ENCODE measurements at places on chromosomes 2 and 18.

- DNase-seq: no peak
Measured at GRCh38 chr2:214730800-214731407, 78.6 kb downstream of the BARD1 start.

DNA sequence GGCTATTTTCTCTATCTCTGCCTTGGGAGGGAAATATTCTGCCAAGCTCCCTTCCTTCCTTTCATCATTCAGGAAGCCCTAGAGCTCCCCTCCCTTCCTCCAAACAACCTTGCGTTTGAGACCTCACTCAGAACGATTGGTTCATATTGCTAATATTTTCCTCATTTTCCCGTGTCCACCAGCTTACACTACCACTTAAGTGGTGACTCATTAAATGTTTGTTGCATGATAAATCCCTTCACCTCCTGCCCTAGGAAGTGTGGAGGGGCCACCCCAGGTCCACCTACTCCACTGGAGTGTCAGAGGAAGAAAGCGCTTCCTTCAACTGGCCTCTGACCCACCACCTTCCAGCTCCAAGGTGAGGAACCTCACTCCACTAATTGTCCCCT, 2.3 kb upstream of the LPIN2 start:
- no peak for DNase-seq

GRCh38 chr2:195312662-195313061, 344.4 kb upstream of the SLC39A10 start:
- DNase-seq: no peak

DNA sequence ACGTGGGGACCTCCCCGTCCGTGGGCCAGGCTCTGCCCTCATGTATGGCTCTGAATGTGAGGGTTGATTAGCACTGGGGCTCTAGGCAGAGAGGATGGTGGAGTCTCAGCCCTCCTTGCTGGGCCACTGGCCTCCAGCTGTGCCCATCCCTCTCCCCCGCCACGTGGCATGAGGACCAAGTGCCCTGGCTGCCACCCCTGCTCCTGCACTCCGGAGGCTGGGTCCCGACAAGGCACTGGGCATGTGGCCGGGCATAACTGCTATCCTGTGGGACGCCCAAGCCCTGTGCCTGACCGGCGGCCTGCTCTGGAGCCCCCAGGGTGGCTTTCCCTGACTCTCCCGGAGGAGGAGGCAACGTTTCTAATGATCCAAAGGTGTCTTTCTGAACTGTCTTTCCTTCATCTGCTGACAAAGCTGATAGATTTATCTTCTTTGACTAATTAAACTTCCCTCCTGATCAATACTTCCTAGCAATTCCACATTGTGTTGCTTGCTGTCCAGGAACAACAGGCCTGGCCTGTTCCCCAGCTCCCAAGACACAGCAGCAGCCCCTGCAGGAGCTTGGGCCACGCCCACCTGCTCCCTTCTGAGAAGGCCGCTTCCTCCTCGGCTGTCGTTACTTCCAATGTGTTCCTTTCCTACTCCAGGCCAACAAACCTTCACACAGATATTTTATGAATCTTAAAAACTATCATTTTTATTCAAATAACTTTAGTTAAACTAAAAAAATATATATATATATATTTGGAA, 132.0 kb downstream of the SNTG2 start:
- DNase-seq: no peak

DNA sequence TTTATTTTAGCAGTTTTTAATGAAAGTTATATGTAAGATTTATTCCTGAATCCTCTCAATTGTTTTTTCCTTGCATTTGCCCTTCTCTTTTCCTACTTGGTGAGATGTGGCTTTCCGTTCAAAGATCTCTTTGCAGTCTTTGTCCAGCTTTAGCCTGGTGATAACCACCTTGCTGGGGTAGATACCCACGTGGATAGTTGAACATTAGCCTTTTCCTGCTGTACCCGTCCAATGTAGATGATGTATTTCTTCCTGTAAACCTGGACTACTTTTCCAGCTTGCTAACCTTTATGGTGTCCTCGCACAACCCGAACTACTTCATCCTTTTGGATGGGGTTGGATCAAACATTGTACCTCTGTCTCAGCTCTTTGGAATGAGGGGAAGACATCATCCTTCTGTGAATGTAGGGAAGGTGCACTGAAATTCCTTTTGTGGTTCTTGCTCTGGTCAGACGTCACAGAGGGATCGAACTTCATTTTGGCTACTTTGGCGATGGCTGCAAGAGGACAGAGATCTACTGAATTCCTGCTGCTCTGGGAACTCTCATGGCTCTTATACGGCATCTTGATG, 293.2 kb upstream of the EPAS1 start:
- no peak for DNase-seq
